ENCODE measurements at places on chromosomes 6 and 20.

- DNase-seq = peak; percentile 4
Observed at GRCh38 chr6:49676671-49677281, 36.6 kb downstream of the CRISP2 start.

- no peak for DNase-seq
Observed at GRCh38 chr20:4613184-4613583, 108.5 kb upstream of the PRND start.

DNA sequence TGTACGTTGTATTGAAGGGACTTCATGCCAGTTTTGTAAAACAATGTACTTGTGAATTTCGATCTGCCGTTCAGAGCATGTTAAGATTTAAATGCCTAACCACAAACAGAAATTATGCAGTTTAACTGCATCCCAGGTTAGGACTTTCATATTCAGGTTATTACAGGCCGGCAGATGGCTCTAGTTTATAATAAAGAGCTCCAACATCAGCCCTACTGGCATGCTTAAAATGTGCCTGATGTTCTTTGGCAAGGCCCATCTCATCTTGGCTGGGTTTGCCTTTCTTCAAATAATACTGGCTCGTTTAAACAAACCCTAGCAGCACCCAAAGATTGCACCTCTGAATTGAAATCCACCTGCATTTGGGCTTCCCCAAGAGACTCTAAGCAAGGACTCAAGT lies 169.3 kb upstream of the RIN2 start:
- DNase-seq = no peak

GRCh38 chr6:87722540-87723169 lies 20.6 kb upstream of the AKIRIN2 start:
- no peak for DNase-seq

GRCh38 chr20:14597206-14597715 lies 259.8 kb upstream of the FLRT3 start:
- peak; percentile 30 for DNase-seq

DNA sequence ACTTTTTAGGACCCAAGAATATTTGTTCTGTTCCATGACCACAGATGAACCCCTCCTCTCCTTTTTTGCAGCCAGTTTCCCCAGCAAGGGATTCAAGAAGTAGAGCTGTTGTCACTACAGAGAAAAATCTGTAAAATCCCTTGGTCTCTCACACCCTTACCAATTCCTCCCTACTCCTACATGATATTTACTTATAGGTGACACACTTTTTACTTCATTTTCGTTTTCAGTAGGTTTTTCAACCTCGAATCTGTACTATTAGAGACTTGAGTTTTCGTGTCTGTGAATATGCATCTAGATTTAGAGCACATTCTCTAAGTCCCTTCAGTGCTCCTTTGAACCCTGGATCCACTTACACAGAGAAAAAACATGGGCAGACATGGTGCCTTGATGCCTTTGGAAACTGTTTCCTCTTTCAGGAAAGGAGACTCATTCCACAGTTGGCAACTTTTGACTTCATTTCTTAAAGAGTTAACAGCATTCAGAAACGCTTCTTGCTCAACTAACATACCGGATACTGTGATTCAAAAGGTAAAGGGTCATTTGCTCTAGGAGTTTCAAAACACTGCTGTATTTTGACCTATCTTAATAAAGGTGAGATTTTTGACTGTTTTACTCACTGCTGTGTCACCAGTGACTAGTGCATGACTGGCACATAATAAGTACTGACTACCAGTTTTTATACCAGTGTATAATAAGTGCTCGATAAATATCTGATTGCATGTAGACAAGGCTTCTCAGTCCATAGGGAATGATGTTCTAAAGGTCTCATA lies 50.6 kb downstream of the LAMA4 start:
- DNase-seq = no peak

DNA sequence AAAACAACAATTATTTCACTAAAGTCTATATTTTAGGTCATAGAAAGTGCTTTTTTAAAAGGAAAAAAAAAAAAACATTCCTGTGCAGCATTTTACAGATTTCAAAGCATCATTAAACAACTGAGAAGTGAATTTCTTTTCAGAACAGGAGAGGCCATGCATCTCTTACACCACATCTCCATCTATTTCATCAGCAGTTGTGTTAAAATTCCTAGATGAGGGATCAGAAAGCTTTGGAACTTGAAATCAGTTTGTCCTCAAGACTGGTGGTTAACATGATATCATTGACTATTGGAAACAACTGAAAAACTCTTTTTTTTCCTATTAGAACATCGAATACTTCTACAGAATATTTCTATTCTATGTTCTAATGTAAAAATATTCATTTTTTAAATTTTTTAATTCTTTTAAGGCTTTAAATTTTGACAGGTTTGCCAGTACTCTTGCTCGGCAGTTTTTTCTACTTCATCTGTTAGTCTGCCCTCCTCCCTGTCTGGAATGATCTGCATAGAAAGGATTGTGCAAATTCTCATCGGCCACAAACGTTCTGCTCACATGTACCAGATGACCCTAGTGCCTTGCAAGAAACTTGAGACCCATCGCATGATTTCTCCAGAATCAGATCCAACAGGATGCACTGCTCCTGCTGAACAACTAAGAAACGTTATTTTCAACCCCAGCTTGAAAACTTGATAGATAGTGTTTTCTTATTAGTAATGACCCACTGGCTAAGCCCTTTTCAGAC lies 411.0 kb upstream of the AGPAT4 start:
- no peak for DNase-seq

Measured in SJCRH30 (cell line).